Stimulated activated naive CD4-positive, alpha-beta T cell (primary cell): ENCODE measurements at places on chromosomes 6 and 20.

DNA sequence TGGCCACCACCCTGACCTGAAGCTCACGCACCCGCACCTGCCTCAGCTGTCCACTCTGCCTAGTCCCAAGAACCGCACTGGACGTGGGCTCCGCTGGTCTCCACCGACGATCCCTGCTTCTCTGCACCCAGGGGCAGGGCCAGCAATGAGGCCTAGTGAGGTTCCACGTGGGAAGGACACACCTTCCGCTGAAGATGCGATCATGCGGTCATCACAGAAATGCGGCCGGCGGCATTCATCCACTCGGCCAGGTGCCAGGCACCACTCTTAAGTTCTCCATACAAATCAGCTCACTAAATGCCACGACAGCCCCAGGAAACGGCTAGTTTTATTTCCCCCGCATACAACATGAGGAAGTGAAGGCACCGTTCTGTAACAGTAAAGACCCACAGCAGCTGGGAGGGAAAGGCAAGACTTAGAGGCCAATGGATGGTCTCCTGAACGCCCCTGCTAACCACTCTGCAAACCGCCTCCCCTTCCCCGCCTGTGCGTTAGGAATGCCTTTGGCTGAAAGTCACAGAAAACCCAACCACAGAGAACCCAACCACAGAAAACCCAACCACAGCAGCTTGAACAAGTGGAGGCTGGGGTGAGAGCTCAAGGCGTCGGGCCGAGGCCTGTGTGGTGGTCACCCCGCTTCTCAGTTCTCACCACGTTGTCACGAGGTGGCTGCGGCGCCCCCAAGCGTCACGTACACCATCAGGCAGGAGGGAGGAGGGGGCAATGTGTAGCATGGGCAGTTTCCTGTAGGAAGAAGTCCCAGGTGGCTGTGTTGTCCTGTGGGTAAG, 204.4 kb downstream of the TAF4 start:
- no peak for DNase-seq

- DNase-seq, result no peak
These were observed 264.6 kb upstream of the CDYL start for GRCh38 chr6:4511641-4512020.

DNA sequence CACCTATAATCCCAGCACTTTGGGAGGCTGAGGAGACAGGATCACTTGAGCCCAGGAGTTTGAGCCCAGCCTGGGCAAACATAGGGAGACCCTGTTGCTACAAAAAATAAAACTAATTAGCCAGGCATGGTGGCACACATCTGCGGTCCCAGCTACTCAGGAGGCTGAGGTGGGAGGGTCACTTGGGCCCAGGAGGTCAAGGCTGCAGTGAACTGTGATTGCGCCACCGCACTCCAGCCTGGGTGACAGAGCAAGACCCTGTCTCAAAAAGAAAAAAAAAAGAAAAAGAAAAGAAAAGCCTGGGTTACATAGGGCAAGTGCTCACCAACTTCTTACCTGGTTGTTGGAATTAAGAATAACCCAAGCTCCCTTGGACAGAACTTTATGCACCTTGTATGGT, 14.6 kb upstream of the MYB start:
- no peak for DNase-seq

GRCh38 chr6:158635427-158636073, 9.0 kb downstream of the DYNLT1 start:
- DNase-seq, result no peak

GRCh38 chr20:53786445-53787267, 193.0 kb upstream of the ZNF217 start:
- no peak for DNase-seq

DNA sequence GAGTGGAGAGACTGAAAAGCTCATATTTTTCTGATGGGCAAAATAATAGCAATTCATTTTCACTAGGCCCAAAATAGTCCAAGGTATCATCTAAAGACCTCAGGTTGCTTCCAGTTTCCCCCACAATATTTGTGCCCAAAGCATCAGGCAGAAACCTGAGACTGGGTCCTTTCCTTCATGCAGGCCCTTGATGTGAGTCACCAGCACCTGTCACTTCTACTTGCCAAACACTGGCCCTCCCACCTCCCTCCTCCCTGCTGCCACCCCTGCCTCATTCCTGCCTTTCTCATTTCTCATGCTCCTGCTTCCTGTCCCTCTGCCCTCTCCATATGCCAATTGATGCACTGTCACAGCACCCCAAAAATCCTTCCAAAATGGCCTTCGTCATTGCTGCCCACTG, 230.4 kb upstream of the CST7 start:
- DNase-seq, result no peak

DNA sequence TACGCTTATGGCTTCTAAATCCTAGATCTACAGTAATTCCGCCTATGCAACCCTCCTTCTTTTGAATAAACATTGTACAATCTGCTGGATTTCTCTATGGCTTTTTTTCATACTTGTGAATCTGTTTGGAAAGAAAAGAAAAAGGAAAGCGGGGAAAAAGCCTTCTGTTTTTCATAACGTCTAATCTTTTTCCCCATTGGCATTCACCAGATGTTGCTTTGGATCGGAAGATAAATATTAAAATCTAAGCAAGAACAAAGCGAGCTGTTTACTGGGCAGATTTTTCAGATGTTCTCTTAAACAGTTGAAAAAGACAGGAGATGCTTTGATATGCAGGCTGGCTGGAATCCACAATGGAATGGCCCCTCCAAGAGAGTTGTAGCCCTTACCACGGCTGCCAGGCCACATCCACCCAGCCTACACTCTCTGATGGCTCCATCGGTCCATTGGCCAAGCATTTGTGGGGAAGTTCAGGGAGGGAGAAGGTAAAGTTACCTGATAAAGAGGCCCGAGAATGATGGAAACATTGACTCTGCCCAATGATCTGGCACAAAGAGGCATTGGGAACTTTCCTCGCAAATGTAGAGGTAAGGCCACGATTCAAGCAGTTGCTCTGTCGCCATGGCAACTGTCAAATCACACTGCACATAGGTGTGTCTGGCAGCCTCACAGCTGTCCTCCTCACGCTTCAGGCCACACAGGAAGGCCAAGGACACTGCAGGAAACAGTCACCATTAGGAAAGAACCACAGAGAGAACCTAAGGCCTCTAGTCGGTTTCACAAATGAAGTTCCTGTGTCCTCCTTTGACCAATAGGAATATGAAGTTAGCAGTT, 70.3 kb downstream of the PKHD1 start:
- no peak for DNase-seq
